ENCODE measurements at places on chromosomes 4 and X. TPM values are rescaled to one million over a fixed set of nuclear protein-coding genes. Genes with fewer than 3 reads are reported as not detected.

DNA sequence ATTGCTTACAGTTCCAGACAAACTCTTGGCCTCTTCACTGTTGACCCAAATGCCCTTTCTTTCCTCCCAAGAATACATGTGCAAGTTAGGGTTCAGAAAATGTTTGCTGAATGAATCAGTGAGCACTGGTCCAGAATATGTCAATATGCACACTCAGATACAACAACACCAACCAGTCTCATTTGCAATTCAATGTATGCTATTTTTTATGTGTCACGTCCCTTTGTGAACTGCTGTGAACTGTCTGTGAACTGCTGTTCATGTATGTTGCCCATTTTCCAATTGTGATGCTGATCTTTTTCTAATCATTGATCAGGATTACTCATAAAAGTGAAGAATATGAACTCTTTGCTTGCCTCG lies 17.8 kb downstream of the GAB3 start:
- ATAC-seq: peak; percentile 63

DNA sequence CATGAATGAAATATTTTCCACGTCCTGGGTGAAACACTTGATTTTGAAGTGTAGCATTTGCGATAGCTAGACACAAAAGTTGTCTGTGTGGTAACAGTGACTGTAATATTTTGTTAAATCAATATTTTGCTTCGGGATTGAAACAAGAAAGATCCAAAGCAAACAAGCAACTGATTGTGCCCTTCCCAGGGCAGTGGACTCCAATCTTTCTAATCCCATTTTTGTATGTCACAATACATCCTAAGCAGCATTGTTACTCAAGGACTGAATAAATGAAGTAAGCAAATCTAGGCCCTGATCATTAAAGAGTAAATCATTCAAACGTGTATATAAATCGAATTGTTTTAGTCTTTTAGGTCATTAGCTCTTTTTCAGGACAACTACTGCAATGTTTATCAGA lies 2.8 kb downstream of the ITM2A start:
- ATAC-seq: no peak

DNA sequence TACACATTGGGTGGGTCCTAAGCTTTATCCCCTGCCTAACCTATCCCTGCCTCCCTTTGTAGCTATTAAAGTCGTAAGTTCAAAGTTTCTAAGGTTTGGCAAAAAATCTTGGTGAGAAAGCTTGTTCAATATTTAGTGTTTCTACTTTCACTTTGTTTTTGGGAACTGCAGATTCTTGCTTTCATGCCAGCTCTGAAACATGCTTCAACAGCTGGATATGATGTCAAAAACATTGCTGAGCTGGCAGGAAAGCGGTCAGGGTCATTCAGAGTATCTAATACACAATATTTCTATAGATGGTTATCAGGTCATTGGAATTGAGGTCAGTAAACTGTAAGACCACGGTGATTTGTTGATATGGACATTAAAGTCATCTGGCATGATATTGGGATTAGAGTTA lies 19.7 kb downstream of the CENPI start:
- ATAC-seq: no peak

DNA sequence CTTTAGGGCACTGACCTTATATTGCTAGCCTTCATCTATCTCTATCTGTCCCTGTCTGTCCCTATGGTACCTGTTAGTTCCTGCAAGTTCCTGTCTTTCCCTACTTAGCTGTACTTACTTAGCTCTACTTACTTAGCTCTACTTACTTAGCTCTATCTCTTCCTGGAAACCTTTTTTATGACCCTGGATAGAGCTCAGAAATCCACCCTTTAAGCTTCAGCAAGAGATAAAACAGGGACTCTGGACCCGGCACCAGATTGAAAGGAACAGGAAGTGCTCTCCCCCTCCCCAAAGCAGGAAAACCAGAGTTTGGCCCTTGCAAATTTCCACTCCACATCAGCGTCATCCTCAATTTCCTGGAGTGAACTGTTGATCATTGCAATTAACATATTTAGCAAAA lies 12.3 kb upstream of the IL9R start:
- ATAC-seq: no peak

DNA sequence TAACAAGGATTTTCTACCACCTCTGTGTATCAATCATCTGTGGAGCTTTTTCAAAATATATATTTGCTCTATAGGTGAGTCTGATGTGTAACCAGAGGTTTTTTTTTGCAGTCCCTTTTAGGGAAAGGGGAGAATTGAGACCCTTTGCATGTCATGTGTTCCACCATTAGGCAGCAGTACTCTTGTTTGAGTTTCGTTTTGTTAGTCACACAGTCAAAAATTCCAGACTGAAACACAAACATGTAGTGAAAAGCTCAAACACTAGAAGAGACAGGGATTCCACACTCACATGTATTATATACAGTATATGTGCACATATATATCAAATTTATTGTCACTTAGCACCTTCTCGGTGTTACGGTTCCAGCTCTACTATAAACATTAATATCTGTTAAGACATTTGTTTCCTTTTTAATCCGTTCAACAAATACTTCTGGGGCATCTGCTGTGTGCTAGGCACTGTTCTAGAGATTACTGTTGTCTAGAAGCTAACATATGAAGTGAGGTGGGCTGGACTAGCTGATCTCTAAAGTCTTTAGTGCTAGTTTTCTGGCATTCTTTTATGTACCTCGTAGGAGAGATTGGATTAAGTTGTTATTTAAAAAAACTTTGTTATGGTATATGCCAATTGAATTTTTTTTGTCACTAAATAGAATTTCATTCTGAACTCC lies 5.5 kb downstream of the USP9X start:
- ATAC-seq: peak; percentile 46

DNA sequence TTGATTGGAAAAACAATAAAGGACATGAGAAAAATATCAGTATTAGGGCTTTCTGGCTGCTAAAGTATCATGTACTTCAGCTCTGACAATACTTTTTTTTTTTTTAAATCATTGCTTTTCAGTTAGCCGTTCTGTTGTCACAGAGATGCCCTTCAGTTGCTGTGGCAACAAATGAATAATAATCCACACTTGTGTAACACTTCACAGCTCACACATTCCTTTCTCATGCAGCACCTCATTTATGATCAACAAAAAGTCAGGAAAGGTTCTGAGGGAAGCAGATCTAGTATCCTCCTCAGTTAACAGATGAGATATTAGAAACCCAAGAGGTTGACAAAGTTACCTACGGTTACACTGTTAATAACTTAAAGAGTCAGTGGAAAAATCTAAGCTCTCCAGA lies 444.2 kb upstream of the SLIT2 start:
- ATAC-seq: no peak

- no peak for ATAC-seq
Measured at GRCh38 chr4:75180790-75181776, 248.2 kb downstream of the PARM1 start.

DNA sequence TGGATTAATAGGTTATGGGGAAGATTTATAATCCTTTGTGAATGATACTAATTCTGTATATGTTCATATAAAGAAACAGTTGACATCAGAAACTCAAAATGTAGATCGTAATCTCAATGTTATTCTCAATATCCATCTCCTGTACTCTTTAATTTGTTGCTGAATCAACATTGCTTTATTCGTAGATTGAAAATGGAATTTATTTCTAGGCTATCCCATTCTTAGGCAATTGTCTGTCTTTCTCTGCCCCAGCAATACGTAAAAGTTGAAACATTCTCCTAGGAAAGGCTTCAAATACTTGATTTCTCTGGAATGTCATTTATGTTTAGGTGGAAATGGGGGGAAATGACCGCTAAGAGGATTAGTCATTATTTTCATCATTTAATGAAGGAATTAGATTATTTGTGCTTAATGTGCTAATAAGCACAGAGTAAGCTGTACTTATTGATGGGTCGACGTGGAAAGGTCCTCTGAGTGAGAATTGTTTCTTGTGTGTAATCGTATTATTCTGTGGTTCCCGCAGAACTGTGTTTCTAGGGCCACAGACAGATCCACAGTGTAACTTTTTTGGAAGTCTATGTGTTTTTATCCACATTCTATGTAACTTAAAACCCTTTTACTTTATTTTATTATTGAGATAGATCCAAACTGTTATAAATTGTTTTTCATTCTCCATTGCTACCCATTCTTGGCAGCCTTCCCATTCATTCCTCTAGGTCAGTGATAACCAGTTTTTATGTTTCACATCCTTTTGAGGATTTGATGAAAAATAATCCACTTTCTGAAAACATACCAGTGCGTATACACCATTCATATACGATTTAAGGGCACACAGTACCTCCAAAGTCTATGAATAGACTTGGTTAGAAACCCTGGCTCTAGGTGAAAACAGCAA lies 262.9 kb downstream of the ARHGAP10 start:
- ATAC-seq: no peak

GRCh38 chr4:6639137-6639680 lies 1.3 kb upstream of the MRFAP1 start:
- no peak for ATAC-seq

DNA sequence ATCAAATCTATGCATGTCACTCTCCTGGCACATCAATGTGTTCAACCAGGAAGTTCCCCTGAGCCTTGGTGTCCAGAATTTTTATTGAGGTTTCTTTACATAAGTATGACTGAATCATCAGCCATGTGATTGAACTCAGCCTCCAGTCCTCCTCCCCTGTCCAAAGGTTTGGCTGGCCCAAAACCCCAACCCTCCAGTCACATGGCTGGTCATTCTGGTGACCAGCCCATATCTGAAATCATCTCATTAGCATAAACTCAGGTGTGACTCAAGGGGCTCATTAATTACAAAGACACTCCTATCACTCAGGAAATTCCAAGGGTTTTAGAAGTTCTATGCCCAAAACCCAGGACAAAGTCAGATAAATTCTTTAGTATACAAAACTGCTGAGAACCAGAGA lies 20.6 kb upstream of the SUPT20HL2 start:
- no peak for ATAC-seq

DNA sequence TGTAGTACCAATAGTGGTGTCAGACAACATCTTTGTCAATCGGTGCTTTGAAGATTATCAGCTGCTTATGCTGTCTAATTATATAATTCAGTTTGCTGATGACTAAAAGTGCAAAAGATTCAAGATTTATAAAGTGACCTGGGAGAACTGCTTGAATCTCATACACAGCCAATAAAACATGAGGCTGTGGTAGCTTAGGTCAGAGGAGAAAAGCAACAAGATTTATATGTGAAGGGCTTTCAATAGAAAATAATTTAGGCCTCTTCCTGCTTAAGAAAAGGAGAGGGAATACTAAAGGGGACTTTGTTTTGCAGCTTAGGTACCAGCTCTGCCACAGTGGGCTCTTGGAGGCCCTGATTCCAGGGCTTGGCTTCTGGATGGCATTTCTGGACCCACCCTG lies 111.0 kb upstream of the MAD2L1 start:
- ATAC-seq: no peak

DNA sequence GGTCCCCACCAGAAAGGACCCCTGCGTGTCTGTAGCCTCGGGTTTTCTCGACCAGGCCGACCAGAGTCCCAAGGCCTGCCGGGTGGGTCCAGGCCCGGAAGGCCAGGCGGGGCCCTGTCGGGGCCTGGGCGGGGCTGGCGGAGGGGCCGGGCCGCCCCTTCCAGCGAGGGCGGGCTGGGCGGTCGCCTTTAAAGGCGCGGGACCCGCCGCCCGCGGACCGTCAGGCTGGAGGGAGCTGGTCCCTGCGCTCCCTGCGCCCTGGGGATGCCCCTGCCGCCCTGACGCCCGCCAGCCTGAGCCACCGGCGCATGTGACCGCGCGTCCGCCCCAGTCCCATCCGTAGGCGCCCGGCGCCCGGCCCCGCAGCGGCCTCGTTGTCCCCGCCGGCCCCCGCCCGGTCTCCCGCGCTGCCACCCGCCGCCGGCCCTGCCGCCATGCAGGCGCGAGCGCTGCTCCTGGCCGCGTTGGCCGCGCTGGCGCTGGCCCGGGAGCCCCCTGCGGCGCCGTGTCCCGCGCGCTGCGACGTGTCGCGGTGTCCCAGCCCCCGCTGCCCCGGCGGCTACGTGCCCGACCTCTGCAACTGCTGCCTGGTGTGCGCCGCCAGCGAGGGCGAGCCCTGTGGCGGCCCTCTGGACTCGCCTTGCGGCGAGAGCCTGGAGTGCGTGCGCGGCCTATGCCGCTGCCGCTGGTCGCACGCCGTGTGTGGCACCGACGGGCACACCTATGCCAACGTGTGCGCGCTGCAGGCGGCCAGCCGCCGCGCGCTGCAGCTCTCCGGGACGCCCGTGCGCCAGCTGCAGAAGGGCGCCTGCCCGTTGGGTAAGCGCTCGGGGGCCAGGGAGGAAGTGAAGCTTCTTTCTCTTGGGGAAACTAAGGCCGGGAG lies at the start of gene HTRA3:
TSS of gene HTRA3 (plus strand) at position 220 of the 883 bp plus-strand sequence. CDS start at position 435, 215 bp downstream.
- no peak for ATAC-seq

DNA sequence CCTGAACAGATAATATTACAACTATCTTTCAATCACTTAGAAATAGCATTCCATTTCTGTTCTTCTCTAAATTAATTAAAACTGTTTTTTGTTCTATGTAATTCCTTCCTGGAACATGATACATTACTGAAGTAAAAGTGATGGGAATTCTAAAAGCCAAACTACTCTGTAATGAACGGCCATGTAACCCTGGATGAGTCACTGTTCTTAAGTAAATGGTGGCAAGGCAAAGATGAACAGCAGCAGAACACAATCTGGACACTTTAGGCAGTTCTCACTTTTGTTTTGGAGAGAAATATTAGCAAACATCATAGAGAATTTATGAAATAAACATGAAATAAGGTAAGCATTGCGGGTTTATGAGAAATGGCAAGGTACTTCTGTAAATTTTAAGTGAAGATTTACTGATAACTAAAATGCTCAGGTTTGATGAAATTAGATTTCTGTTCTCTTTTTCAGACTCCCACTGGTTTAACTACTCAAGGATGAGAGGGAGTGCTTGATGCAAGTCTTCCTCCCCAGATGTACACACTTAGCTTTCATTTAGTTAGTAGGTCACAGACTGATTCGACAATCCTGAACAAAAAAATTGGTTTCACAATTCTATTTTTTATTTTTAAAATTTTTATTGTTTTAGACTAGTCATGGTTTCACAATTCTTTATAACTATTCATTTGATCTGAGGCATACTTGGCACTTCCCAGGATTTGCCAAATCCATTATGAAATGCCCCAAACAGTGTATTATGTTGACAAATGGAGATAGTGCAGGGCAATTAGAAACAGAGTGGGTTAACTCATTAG lies 964 bp upstream of the GPR82 start:
- ATAC-seq: no peak

DNA sequence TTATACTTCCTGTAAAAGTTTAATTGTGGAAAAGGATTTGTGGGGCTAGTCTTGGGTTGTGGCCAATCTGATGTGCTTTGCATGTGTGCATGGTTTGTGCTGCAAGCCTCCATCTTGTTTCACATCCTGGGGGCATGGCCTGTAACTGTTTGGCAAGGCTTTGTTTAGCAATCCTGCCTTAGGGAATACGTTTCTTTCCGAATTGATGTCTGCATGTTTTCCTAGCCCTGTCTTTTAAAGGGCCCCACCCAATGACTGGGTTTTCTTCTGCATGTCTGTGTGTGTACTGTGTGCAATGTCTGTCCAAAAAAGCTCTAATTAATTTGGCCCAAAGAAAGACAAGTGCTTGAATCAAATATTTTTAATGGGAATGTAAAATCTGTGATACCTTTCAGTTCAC lies 74.6 kb upstream of the MID1IP1 start:
- no peak for ATAC-seq

The ARMCX1 gene
- 0.64 TPM for total RNA-seq

The NHS gene
- 0.79 TPM for total RNA-seq

The CT45A2 gene
- total RNA-seq: not detected

The TMEM47 gene
- not detected for total RNA-seq

The PFKFB1 gene
- total RNA-seq: 0.42 TPM

The HSPA4L gene
- 3.1 TPM for total RNA-seq

The TSPYL2 gene
- 134 TPM for total RNA-seq

The TSC22D3 gene
- total RNA-seq: 49.9 TPM

The KIT gene
- 0.69 TPM for total RNA-seq

All from activated T-helper 17 cell treated with anti-CD3 and anti-CD28 coated beads, Interleukin-2, amount 50 U/mL, for 72 hours (primary cell).